H1 (cell line): ENCODE measurements at places on chromosomes 5 and 9. TPM values are rescaled to one million over a fixed set of nuclear protein-coding genes. Genes with fewer than 3 reads are reported as not detected.

The PCDHA11 gene
- polyA plus RNA-seq: 4.7 and 6.5 TPM in 2 replicates

The SMIM33 gene
- not detected in 2 replicates for polyA plus RNA-seq

- no peaks in the 10 kb centered on the region for H3K4me1 ChIP-seq
- DNase-seq: no peak
- H3K4me3 ChIP-seq: no peak overlapping the region
- no peak overlapping the region for H3K27ac ChIP-seq
- no peaks in the 10 kb centered on the region for H3K36me3 ChIP-seq
These were observed 310.8 kb downstream of the YTHDC2 start for GRCh38 chr5:113824307-113824706.

The TERT gene
- polyA plus RNA-seq: 13.1 and 23.0 TPM in 2 replicates

DNA sequence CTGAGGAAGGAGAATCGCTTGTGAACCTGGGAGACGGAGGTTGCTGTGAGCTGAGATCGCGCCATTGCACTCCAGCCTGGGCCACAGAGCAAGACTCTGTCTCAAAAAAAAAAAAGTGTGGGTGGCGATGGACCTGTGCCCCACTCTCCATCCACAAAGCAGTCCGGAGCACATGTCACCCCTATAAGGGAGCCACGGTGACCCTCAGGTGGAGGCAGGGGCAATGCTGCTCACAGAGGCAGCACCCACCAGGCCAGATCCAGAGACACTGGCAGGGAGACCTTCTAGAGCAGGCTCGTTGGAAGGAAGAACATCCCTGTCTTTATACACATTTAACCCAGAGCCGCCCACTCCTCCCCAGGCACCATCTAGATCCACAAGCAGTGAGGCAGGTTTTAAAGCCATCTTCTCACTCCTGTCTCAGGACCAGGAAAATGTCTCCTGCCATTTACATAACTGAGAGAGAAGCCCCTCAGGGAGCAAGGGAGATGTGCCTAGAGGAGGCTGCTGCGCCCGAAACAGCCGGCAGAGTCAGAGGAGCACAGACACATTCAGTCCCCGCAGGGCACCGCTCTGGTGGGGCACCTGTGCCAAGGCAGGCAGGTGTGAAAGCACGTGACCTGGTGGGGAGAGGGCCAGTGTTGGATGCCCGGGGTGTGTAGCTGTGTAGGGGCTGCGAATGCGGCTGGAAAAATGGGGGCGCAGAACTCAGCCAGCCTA, 31.6 kb upstream of the ADAMTS2 start:
- no peaks in the 10 kb centered on the region for H3K4me1 ChIP-seq
- no peaks in the 10 kb centered on the region for H3K36me3 ChIP-seq
- H3K27ac ChIP-seq: no peak overlapping the region
- H3K27me3 ChIP-seq: no peaks in the 10 kb centered on the region; the same call in 1 of the 2 replicates
- DNase-seq: no peak

- peaks cover 1% of the 10 kb centered on the region for H3K27me3 ChIP-seq
- no peaks in the 10 kb centered on the region for H3K36me3 ChIP-seq
- H3K4me1 ChIP-seq: no peaks in the 10 kb centered on the region
These were observed 605.0 kb upstream of the CLINT1 start for GRCh38 chr5:158463938-158464337.
